ENCODE measurements at places on chromosomes 11 and 22. TPM values are rescaled to one million over a fixed set of nuclear protein-coding genes. Genes with fewer than 3 reads are reported as not detected.

- peak; percentile 23 for ATAC-seq
Observed at GRCh38 chr11:46238078-46238966, 39.1 kb upstream of the CREB3L1 start.

- ATAC-seq, result no peak
Observed at GRCh38 chr11:116694815-116695590, 77.8 kb downstream of the BUD13 start.

Gene FAM227A
- total RNA-seq, result 4.8 TPM

GRCh38 chr22:40606306-40606705, 30.2 kb downstream of the MRTFA start:
- no peak for ATAC-seq

DNA sequence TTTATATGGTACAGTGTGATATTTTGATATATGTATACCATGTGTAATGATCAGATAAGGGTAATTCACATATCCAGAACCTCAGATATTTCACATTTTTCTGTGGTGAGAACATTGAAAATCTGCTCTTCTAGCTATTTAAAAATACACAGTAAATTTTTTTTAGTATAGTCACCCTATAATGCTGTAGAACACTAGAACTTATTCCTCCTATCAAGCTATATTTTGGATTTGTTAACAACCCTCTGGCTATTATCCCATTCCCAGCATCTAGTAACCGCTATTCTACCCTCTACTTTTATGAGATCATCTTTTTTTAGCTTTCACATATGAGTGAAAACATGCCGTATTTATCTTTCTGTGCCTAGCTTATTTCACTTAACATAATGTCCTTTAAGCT, 65.5 kb upstream of the SYT9 start:
- no peak for ATAC-seq

DNA sequence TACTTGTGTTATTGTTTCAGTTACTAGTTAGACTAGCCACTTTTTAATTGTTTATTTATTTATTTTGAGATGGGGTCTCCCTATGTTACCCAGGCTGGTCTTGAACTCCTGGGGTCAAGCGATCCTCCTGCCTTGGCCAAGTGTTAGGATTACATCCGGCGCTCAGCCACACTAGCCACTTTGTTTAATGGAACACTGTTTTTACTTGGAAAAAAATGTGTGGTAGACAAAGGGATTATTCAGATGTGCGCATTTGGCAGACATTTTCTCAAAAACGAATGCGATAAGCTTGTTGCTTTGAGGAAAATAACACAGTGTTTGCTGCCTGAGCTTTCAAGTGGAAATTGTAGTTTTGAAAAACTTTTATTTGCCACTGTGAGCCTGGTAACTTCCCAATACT, 51.0 kb downstream of the CTNND1 start:
- no peak for ATAC-seq

GRCh38 chr22:40050258-40050657, 55.5 kb downstream of the FAM83F start:
- ATAC-seq, result no peak

- no peak for ATAC-seq
Observed at GRCh38 chr11:87456499-87456898, 418.8 kb downstream of the TMEM135 start.

DNA sequence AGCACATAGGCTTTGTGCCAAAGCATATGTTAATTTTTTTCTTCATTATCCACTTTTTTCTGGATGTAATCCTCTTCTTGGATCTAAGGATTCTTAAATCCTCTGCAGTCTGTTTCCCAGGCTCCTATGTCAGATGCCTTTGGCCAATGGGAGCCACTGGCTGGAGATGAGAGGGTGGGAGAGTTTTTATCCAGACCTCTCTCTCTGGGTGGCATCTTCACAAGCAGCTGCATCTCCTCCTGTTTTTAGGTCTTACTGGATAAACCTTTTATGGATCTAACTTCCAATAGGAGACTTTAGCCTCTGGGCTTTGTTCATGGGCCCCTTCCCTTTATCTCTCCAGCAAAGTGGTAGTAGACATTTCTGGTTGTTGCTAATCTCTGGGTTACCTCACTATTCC, 22.4 kb upstream of the MPPED2 start:
- no peak for ATAC-seq

Gene PHETA2
- 0.81 TPM for total RNA-seq
